ENCODE measurements at places on chromosomes 1 and 21.

DNA sequence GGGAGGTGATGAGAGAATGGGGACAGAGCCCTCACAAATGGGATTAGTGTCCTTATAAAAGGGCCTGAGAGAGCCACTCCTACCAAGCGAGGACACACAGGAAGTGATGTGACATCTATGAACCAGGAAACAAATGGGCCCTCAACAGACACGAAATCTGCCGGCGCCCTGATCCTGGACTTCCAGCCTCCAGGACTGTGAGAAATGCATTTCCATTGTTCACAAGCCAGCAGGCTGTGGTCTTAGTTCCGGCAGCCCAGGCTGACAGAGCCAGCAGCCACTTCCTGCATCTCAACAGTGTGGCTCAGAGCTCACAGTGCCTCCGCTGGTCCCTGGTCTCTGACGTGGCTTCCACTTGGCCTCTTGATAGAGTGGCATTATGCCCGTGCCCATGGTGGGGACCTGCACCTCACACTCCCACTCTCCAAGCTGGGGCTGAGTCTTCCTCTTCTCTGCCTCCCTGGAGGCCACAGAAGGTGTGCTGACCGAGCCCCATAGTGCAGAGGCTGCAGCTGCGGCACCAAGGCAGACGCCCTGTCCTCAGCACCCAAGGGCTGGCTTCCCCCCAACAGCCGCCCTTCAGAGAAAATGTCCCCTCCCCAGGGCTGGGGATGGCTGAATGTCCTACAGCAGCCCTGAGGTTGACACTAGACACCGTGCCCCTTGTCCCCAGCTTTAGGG is 44.9 kb downstream of the ACOT7 start:
- no peak for DNase-seq

DNA sequence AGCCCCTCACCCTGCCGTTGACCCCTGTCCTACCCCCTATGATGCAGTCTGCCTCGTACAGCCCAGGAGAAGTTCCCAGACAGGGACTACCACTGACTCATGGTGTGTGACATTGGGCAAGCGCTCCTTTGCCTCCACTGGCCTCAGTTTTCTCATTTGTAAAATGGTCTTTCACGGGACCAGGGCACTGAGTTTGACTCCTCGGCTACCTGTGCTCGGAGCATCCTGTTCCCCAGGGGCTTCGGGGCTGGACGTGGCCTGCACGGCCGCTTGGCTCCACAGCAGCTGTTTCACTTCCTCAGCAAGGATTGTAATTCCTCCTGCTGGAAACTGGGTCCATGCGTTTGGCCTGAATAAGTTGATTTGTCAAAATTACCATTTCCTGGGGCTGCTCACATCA is 277.3 kb downstream of the MATN1 start:
- DNase-seq: no peak

DNA sequence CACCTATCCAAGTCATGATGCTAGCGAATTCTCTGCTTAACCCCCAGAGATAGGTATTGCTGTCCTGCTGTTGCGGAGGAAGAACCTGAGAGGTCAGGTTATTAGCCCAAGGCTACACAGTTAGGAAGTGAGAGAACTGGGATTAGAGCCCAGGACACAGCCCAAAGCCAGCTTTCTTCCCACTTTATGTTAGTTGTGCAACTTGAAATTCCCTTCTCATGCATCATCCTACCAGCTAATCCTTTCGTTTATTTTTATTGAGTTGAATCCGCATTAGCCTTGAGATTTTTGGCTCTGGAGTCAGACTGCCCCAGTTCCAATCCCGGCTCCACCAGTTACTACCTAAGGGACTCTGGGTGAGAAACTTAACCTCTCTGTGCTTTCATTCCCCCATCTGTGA is 65.4 kb downstream of the PLEKHA6 start:
- DNase-seq: no peak

DNA sequence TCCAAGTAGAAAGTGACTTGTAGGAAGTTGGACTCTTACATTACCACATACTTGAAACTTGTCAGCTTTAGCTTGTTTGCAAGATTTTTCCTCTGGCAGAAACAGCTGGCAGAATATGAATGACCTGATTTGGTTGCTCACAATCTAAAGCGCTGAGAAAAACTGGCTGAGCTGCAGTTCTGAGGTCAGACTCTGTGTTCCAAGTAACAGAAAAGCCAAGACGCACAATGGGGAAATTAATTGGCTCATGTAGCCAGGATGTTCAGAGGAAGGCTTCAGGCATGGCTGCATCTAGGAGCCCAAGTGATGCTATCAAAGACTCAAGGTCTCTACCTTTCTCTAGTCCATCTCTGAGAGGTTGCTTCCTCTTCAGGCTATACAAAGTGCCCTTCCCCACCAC is 27.0 kb downstream of the ALPL start:
- no peak for DNase-seq

GRCh38 chr1:216785737-216786136 is 62.5 kb upstream of the ESRRG start:
- DNase-seq: no peak

DNA sequence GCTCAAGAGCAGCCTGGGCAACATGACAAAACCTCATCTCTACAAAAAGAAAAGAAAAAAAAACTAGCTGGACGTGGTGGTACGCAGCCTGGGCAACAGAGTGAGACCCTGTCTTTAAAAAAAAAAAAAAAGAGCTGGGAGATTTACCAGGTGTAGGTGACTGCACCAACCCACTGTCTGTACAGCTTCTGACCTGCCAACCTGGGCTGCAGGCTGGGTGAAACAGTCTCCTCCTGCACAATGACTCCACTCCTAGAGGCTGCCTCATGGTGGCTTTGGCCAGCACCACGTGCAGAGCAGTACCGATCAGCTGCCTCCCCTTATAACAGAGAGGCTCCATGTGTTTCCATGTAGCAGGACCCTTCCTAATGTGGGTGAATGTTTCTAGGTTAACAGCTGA is 3.7 kb downstream of the MRTO4 start:
- no peak for DNase-seq

DNA sequence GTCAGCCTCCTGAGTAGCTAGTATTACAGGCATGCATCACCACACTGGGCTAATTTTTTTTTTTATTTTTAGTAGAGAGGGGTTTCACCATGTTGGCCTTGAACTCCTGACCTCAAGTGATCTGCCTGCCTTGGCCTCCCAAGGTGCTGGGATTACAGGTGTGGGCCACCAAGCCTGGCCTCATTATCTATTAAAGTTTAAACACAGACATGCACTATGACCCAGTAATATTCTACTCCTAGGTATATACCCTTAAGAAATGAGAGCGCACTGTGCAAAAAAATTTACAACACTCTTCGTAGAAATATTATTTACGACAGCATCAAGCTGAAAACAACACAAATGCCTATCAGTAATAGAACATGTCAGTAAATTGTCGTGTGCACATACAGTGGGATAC is 18.6 kb upstream of the SH2D1B start:
- DNase-seq: no peak

- DNase-seq: no peak
Observed at GRCh38 chr1:54591127-54591756, 32.1 kb downstream of the FAM151A start.

DNA sequence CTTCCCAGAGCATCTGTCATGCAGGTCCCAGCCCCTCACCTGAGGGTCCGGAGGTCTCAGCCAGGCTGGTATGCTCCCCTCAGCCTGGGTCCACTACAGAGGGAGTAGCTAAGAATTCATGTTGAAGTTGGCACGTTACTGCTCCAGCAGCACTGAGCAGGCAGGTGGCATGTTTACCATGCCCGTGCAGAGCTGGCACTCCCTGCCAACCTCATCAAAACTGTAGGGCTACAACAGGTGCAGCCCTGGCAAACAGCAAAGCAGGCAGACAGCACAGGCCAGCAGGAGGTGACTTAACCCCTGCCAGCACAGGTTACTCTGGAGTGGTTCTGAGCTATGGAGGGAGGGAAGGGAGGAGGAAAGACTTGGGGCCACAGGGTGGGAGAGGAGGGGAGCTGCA is 46.4 kb downstream of the NUAK2 start:
- DNase-seq: no peak

- no peak for DNase-seq
Observed at GRCh38 chr1:152018537-152018936, 18.3 kb downstream of the S100A11 start.

DNA sequence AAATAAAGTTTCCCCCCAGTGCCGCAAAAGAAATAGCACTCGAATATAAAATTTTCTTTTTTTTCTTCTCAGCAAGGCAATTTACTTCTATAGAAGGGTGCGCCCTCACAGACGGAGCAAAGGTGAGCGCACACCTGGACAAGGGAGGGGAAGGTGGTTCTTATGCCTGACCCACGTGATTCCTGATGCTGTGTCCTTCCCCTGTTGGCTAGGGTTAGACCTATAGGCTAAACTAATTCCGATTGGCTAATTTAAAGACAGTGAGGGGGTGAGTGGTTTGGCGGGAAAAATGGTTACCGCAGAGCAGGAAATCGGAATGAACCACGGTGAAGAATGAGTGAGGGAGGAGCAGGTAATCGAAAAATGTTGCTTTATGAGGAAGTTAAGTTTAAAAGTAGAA is 607 bp upstream of the FAAH start:
- no peak for DNase-seq

- DNase-seq: no peak
Observed at GRCh38 chr21:33493756-33494155, 2.2 kb upstream of the DNAJC28 start.

DNA sequence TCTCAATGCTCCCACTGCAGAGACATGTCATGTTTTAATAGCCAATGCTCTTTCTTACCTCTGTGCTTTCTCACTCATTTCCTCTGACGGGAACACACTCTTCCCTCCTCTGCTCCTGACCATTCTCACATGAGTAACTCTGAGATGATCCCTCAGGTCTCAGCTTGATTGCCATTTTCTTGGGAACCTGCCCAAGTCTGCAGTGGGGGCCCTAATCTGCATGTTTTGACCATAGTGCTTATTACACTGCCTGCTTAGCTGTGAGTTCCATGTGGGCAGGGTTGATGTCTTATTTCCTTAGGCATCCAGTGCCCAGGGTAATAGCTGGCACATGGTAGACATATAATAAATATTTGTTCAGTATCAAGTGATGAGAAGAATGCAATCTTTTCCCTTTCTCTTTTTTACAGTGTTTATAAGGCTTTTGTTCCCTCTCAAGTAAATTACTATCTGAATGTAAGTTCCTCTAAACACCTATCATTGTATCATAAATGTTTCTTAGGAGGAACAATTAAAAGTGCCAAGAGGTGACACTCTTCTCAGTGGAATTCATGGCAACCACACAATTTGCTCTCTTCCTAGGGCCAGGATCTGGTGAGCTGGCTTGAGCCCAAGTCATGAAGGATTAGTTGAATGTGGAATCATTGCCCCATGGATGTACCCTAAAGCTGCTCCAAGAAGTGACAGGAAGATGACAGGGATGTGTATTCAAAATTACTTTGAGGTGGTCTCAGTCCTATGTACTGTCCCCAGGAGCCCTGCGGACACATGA is 485.4 kb upstream of the USP24 start:
- DNase-seq: no peak

GRCh38 chr1:41913014-41913413 is 5.7 kb downstream of the HIVEP3 start:
- no peak for DNase-seq

DNA sequence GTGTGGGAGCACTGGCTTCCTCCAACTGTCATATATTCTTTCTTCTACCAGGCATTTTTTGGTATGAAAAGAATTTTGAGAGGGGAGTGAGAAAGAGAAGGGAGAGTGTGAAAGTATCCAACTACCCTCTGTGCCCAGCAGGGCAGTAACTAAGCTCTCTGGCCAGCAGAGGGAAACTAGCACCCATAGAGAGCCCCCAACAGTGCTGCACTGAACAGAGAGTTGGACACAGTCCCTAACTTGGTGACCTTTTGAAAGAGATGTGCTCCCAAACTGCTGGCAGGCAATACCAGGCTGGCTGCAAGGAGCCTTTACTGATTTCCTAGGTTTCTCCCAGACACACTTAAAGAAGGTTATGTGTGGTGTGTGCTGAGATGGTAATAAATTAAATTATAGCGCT is 118.8 kb upstream of the PBX1 start:
- peak; percentile 76 for DNase-seq

- DNase-seq: no peak
Observed at GRCh38 chr1:1921901-1922701, 3.0 kb upstream of the TMEM52 start.

Data from cardiac septum (tissue), 1 donor.